ENCODE measurements at places on chromosomes 11 and 22.
A peak's percentile ranks its signal among the peaks of the same experiment; 100 is the strongest.

DNA sequence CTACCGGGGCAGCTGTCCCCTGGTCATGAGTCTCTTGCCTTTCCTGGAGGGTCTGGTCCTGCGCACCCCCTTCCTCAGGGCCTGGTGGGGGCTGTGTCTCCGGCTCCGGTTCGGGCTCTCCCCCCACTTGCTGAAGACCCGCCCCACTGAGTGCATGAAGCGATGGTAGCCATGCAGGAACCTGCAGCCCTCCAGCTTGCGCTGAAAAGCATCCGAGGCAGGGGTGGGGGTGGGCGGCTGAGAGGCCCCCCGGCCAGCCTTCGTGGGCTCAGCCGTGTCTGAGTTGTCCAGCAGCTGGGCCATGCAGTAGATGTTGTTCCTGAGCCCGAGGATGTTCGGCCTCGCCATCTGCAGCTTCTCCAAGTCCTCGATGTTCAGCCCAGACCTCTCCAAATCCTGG lies 2.8 kb downstream of the OSM start:
- DNase-seq: no peak

DNA sequence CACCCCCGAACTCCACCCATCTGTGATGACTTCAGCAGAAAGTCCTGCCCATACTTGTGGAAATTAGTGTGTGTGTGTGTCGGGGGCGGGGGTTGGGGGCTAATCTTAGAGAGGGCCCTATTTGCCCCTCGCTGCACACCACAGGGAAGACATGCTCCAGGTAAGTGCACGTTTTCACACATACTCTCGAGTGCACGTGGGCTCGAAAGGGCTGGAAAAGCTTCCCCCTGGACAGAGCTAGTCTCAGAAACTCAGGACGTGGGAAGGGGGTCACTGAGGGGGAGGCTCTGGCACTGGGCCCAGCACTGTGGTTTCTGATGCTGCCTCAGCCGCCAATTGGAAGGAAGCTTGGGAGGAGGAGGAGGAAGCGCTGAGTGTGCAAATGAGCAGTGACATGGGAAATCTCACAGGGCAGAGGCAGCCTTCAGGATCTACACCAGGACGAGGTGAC lies 40.7 kb upstream of the CD82 start:
- DNase-seq: peak; percentile 6

- no peak for DNase-seq
These were observed 125.6 kb upstream of the SLC5A12 start for GRCh38 chr11:26847459-26847858.

DNA sequence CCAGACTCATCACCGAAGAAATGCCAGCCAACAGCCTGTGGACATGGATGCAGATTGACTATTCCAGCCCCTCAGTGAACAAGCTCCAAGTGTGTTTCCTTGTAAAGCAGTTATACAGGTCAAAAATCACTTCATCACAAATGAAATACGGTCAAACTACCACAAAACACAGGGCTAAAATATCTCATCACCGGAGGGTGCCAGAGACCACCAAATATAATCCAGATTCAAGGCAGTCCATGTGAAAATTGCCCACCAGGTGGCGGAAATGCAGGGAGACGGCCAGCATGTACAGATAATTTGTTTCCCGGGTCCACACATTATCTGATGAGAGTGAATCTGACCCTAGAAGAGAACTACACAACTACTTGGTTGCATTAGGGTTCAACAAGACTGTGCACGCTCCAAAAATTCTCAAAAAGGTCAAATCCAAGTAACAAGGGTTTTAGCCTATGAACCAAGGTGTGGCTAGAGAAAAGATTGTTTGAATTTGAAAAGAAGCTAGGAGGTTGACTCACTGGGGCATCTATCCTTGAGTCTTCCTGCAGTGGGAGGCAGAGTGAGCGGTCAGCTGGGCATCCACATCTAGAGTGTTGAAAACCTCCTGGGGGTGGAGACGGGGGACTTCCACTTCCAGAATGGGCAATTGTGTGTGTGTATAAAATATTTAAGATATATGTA lies 71.7 kb downstream of the IGLL5 start:
- DNase-seq: peak; percentile 43

GRCh38 chr11:75858613-75859012 lies 43.6 kb downstream of the UVRAG start:
- DNase-seq: no peak

DNA sequence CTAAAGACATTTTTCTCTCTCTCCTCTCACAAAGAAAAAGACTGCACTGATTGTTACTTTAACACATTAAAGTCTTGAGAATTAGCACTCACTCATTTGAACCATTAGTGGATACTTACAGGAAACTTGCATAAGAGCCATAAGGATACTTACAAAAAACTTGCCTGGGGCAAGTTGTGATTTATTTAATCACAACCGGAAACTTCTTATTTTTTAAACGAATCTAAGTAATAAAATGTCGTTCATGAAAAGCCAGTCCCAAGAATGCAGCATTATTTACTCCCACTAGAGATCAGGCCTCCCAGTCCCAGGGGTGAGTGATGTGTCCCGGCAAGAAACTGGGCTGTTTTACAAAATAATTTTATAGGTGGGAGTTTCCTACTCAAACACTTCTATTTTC lies 59.3 kb upstream of the TTC12 start:
- no peak for DNase-seq

DNA sequence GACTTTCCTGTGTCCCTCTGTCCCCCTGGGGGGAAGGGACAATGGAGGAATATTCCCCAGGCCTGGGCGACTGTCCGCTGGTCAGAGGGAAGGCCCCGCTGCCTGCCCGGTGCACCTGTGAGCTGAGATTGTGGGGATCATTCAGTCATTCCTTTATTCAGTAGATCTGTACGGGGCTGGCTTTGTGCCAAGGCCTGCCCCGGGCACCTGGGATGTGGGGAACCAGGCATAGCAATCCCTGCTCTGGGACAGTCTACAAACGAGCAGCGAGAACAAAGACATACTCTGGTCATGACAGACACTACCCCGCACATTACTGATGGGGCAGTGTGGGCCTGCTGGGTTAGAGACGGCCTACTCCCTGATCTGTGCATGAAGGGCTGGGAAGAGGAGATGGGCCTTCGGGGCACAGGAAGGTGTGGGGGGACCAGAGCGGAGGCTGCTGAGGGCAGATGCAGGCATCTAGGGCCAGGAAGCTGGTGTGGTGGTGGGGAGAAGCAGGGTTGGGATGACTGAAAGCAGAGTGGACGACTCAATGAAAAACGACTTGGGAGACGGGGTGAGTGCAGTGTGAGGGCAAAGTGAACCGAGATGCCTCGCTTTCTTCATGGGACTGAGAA lies 1.8 kb upstream of the MYO7A start:
- DNase-seq: no peak

DNA sequence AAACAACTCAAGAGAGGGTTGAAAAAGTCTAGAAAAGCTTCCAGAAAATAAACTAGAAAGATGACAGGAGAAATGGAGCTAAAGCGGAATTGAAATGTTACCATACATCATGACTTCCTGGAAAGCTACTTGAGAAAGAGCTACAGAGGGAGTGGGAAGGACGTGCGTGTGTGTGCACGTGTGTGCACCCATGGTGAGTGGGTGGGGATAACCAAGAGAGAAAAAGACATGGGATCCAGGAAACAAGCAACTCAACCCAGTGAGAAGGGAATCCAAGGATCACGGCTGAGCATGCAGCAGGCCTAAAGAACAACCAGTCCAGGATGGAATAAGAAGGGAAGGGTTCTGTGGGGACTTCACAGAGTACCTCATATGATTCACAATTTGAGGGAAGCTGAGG lies 21.6 kb downstream of the APOL1 start:
- DNase-seq: no peak

DNA sequence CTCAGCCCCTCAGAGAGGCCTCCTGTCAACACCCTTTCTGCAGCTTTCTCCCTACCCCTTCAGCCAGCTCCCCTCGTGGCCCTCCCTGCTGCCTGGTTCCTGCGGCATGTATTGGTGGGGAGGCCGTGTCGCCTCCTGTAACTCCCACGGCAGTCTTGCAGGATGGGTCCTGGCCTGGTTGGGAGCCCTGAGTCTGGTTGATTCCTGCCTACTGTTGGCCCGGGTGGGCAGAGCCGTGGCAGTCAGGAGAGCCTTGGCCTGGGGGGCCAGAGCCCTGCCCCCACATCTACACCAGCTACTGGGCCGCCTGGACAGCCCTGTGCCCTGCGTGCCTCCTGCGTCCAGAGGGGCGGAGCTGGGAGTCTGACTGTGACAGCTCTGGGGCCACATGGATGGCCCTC lies 30.3 kb upstream of the GRAMD4 start:
- DNase-seq: no peak

- DNase-seq: no peak
These were observed 107.5 kb downstream of the MYO18B start for GRCh38 chr22:25849522-25849921.

DNA sequence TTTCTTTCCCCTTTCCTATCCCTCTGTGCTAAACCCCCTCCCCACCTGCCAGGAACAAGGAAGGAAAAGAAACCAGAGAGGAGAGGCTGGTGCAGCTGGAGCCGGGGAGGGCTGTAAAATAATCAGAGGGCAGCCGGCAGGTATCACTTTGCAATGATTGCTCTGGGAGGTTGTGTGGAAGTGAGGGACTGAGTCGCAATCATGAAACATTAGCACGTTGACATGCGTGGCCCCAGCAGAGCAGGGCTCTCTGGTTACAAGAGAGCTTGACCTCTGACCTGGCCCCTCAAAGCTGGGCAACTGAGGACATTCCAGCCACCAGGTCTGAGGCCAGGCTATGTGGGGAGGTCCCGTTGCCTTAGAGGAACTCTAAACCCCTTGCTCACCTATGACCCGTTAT lies 170.8 kb upstream of the BDNF start:
- no peak for DNase-seq

- DNase-seq: no peak
These were observed 69.6 kb downstream of the MED15 start for GRCh38 chr22:20577045-20577444.

DNA sequence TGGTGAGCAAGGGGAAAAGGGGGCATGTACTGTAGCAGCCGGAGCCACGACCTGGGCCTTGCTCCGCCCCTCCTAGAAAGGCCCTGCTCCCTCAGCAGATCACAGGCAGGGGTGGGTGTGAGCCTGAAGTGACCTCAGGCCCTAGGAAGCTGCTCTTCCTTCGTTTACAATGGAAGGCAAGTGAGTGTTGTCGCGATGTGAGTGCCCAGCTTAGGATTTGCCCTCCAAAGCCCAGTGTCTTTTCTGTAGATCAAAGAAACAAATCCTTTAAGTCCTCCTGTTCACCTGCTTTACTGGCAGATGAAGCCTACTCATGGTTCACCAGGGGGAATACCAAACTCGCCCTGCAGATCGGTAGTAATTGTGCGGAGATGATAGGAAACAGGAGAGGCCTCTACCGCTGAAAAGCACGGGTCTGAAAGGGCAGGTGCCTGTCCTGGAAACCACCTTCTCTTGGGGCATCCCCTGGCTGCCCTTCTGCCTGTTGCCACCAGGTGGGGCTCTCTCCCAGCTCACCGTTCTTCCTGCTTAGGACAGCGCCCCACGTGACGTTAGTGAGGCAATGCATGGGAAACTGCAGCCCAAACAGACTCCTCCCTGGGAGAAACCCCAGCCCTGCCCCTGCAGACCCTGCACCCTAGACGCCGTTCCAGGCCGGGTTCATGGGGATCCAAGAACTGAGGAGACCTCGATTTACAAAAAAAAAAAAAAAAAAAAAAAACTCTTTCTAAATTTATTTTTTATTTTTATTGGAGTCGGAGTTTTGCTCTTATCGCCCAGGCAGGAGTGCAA lies 45.9 kb upstream of the RAB1B start:
- DNase-seq: peak; percentile 70

DNA sequence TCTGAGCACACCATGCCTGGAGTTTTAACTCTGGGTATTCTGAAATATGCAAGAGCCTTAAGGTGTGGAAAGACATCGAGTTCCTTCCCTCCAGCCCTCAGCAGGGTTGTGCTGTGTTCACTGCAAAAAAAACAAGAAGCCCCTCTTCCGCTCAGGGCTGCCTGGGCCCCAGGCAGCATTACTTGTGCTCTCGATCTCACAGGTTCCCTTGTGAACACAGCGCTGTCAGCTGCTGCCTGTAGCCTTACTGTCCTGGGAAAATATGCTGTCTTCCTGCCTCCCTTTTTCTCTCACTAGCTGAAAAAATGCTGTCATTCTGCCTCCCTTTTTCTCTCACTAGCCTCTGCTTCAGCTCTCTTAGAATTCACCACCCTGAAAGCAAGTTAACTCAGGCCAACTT lies 15.7 kb upstream of the TENM4 start:
- DNase-seq: no peak

- no peak for DNase-seq
These were observed 1335.9 kb downstream of the TBC1D22A start for GRCh38 chr22:48098243-48098920.

DNA sequence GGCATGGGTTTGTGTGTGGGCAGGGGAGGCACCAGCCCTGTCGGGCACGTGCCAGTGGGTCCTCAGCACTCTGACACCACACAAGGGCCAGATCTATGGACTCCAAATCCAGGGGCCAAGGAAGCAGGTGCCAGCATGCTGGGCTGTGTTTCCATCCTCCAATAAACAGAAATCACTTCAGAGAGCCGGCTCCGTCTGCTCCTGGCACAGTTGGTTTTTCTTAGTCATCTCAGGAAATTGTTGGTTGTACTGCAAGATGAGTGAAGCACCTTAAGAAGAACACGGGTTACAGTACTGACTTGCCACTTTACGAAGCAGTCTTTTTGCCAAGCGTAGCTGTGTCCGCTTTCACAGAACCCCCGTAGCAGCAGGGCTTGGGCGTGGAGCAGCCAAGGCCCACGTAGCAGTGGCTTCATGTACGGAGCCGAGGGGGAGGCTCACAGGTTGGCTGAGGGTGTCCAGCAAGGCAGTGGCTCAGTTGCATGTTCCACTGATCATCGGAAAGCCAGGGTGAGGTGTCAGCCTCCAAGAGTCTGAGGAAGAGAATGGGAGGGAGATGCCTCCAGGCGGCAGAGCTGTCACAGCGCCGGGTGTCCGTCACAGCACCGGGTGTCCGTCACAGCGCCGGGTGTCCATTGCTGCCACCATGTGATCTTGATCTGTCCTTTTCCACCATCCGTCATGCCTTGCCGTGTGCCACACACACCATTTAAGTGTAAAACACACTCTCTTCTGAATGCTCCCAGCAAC lies 314.9 kb downstream of the CTTN start:
- DNase-seq: no peak

DNA sequence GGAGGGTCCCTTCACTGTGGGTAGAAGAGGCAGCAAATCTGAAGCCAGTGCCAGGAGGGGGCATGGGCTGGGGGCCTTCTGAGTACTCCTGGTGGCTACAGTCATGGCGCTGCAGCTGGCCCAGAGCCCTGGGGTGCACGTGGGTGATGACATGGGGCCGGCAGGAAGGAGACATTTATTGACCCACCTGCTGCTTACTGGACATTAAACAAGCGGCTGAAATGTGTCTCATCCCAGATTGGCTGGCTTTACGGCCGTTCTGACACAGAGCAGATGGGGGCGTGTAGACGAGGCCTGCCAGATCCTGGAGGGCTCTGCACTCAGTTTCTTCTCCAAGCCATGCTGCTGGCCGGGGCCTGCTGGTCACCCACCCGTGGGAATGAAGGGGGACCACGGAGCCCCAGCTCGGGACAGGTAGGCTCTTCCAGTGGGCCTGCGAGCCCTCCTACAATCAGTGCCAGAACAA lies 906.9 kb downstream of the BRD1 start:
- no peak for DNase-seq
